Stimulated activated CD8-positive, alpha-beta memory T cell treated with anti-CD3 and anti-CD28 coated beads, Interleukin-15, amount 100 ng/mL, for 24 hours (primary cell): ENCODE measurements at places on chromosomes 5 and 9.

DNA sequence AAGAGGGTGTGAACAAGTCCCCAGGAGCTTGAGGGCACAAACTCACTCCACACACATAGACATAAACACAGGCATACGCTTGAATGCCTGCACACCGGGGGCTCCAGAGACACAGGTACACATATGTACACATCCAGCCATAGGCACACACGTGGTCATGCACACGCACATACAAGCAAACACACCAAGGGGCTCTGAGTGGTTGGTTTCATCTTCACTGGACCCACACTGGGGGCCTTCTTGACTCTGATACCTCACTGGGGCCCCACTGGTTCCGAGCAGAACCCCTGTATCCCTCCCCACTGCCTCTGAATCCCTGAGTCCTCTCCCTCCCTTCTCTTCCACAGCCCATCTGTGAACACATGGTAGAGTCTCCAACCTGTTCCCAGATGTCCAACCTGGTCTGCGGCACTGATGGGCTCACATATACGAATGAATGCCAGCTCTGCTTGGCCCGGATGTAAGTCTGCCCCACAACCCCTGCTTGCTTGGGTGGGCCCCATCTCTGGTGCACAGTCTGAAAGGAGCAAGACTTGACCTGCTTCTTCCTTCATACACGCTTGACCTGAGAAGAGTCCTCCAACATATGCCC, 6.4 kb downstream of the SPINK4 start:
- DNase-seq, result no peak

- DNase-seq, result peak; percentile 35
These were observed 97.7 kb upstream of the MVB12B start for GRCh38 chr9:126228781-126229444.

DNA sequence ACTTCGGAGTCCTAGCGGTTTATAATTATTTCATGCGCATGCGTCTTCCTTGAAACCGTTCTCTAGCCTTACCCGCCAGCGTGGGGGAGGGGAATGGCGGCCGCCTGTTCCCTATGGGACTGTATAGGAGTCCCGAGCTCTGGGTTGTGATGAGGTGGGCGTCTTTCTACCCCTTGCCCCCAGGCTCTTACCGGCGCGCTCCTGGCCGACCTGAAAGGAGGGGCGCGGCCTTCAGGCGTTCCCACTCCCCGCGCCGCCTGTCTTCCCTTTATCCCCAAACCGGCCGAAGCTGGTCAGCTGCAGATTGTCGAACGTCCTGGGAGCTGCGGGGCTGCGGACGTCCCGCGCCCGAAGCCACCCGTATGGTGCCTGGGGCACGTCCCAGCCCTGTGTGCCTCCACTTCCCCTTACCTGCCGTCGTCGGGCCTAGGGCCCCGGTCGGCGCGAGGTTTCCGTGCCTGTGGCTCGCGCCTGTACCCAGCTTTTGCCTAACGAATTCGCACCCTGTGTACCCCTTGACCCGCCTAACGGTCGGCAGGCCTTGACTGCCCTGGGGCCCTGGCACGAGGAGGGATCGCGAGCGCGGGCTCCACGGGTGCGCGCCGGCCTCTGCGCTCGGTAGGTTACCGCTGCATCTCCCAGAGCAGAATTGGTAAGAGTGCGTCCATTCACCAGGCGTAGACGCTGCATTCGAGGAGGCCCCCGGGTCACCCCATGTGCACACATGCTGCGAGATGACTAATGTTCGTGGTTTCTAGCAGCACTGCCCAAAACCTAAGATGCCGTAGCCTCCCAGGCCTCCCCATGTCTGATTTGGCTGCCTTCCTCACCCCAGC, 653 bp upstream of the HNRNPH1 start:
- DNase-seq, result no peak

DNA sequence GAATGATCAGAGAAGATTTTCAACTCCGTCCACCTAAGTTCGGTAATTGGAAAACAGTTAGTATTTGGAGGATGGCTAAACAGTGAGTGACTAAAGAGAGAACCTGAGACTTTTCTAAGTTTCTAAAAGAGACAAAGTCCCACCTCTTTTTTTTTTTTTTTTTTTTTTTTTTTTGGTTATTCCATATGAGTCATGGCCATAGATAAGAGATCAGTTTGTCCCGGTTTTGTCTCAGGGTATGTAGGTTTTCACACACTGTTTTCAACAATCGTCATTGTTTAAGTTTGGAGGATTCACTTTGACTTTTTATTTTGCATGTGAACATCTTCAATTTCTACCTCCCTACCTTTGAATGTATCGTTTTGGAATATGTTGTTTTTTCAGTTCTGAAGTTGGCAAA, 85.9 kb downstream of the NTRK2 start:
- DNase-seq, result no peak

- DNase-seq, result no peak
These were observed 61.7 kb upstream of the TAF11L2 start for GRCh38 chr5:17436350-17436749.

DNA sequence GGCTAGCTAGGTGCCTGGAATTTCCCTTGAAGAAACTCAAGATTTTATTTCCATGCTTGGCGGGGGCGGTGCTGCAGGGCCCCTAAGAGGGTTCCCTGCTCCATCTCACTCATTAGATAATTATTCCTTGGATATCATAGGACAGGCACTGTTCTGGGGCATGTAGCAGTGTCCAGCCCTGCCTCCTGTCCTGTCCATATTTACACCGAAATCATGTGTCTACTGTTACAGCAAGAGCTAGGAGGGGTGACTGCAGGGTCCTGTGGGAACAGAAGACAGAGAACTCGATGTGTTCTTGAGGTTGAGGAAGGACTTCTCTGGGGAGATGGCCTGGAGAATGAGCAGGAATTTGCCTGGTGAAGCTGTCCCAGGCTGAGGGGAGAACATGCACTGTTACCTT, 96.6 kb downstream of the CYFIP2 start:
- no peak for DNase-seq

GRCh38 chr9:125494653-125494915, 212.4 kb downstream of the MAPKAP1 start:
- no peak for DNase-seq

DNA sequence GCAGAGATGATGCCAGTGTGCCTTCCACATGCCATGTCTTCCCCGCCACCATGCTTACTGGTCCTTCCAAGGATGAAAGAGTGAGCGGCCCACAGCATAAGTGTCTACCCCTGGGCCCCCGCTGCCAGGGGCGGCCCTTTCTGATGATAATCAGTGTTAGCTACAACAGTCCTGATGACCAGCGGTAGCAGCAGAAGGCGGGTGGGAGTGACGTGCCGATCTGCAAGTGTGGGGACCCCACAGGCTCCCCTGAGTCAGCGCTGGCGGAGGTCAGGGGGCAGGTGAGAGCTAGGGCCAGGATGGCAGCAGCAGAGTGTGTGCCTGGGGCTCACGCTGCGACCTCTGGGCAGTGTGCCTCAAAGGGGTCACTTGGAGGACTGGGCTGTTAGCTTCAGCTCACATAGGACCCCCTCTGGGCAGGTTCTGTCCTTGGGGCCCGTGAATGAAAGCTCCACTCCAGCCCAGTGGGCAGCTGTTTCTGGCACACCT, 80.4 kb downstream of the HMCN2 start:
- no peak for DNase-seq

- no peak for DNase-seq
These were observed 135.4 kb upstream of the IER5L start for GRCh38 chr9:129313331-129313955.

DNA sequence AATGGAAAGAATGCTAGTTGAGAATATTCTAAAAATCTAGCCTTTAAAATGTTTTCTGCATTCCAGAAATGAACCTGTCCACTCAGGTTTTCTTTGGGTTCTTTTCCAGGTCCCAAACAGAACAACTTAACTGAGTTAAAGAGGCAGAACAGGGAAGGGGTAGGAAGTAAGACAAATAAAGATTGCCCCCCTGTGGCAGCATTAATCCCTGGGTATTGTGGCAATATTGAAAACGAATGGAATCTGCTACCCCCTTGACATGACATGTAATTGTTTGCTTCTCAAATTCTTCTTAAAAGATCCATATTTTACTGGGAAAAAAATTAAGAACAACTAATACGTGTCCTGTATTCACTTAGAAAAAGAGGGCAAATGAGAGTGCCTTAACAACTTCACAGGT, 9.3 kb upstream of the RBM22 start:
- no peak for DNase-seq

- DNase-seq, result no peak
These were observed 268.9 kb upstream of the TYRP1 start for GRCh38 chr9:12424243-12424642.

GRCh38 chr5:134647750-134648424, 698 bp upstream of the SEC24A start:
- no peak for DNase-seq

DNA sequence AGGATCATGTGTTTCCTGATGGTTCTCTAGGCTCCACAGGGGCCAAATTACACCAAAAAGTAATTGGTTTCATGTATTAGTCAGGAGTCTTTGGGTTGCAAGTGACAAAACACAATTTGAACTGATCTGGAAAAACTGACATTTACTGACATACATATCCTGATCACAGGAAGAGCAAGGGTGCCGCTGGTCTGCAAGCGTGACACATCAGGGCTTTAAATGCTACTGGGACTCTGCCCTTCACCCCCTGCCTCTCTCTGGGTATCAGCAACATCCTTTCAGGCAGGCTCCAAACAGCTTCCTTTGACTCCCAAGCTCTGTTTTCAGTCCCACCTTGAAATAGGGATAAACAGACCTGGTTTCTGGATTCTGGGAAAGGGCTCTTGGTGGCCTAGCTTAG, 197.5 kb downstream of the PALM2AKAP2 start:
- DNase-seq, result no peak

- DNase-seq, result no peak
These were observed 72.4 kb upstream of the CXCL14 start for GRCh38 chr5:135651156-135651555.

DNA sequence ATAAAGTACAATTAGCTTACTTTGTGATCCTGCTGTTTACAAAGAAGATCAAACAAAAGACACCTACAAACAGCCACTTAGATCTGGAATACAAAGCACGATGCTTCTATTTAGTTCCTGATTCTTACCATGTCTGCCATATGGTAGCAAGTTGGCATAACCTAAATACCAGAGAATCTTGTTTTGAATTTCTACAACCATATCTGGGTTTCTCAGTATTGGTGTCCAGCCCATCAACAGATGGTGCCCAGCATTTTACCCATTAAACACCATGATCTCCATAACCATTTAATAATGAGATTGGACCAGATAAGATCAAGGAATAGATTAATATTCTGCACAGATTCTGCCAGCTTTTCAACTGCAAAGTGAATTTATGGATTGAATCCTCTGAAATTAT, 29.8 kb downstream of the SLC24A2 start:
- DNase-seq, result no peak

DNA sequence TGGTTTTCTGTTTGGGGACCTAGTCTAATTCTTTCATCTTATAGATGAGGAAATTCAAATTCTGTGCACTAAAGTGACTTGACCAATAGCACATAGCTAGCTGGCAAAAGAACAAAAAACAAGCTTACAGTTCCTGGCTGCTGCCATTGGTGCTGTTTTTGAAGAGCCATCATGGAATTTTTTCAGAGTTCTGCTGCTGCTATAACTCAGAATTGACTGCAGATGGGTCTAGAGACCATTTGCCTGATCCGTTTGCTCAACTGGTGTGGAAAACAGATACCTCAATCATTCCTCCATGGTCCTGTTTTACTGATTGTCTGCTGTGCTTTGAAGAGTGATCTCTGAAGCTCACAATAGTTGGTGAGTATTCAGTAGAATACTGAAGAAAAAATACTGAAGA, 15.2 kb downstream of the FBXL7 start:
- DNase-seq, result no peak

DNA sequence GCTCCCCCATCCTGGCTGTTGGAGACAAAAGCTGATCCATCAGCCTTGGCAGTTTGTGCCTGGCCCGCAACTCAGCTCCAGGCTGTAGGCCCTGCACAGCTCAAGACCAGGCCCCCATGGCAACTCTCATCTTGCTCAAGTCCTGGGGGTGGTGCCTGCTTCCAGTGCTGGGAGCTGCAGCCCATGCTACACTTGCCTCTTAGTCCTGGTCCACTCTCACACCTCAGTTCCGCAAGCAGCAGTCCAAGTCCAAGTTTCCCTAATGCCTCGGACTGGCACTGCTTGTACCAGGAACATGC, 14.2 kb downstream of the AHRR start:
- no peak for DNase-seq

GRCh38 chr5:170293273-170293672, 4.3 kb downstream of the LCP2 start:
- no peak for DNase-seq

DNA sequence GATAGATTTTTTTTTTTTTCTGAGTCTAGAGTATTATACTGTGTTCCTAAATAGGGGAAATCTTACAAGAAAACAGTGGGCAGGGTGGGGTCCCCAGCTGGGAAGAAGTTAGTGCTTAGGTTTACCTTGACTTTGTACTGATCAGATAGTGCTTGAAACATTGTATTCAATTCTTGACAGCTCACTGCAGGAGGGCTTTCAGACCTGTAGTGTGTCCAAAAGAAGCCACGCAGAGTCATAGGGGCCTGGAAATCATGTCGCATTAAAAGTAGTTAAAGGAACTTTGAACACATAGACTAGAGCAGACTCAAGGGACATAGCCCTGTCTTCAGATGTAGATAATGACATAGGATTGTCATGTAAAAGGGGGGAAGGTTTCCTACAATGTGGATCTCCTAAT, 215.4 kb upstream of the NR4A3 start:
- DNase-seq, result no peak

DNA sequence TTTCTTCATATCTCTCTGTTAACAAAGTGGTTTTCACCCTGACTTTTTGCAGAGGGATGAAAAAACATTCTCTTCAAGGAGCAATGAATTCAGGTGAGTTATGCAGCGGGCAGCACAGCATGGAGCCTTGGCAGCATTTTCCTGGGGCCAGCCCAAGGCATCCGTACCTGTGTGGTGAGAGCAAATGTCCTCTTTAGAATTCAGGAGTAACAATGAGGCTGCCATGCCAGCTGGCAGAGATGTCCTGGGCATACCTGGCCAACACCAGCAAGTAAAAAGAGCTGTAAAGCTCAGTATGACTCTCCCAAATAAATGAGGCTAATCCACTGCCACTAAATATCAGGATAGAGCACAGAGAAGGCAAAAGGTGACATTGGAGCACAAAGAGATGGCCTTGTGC, 277.6 kb upstream of the TRPC7 start:
- DNase-seq, result no peak

DNA sequence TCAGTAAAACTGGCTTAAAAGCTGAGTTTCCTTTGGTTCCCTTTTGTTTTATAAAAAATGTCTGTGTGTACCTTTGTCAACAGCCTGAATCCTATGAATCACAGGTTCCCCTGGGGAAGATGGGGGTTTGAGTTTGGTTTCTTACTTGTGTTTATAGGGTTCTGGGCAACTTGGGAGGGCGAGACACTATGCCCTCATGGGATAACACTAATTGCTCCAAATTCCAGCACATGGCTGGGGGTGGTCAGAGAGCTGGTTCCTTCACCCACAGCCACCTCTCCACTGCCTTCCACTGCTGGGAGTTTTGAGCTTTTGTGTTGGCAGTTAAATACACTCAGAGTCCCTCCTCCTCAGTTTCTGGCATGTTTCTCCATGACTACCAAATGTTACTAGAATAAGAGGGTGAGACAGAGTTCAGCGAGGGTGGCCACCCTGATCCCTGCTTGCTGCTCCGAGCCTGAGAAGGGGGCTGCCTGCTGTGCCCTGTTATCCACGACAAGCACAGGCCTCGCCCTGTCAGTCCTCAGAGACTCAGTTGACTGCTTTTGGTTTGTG, 83.0 kb upstream of the EPB41L4B start:
- DNase-seq, result no peak

GRCh38 chr5:177296581-177296980, 6.9 kb downstream of the RAB24 start:
- DNase-seq, result no peak

- DNase-seq, result no peak
These were observed 13.1 kb upstream of the MAP3K1 start for GRCh38 chr5:56802205-56802604.
